Nucleus accumbens (tissue), 56 donors: ENCODE measurements at places on chromosomes 16 and 17.

- no peak for DNase-seq
Measured at GRCh38 chr17:57888311-57889216, 38.7 kb upstream of the MRPS23 start.

GRCh38 chr17:34974794-34975785 lies 5.2 kb upstream of the LIG3 start:
- DNase-seq = no peak

- no peak for DNase-seq
Measured at GRCh38 chr17:44522883-44523671, 19.9 kb upstream of the GPATCH8 start.

- DNase-seq = no peak
Measured at GRCh38 chr17:66625311-66625767, 209.6 kb upstream of the CACNG5 start.

DNA sequence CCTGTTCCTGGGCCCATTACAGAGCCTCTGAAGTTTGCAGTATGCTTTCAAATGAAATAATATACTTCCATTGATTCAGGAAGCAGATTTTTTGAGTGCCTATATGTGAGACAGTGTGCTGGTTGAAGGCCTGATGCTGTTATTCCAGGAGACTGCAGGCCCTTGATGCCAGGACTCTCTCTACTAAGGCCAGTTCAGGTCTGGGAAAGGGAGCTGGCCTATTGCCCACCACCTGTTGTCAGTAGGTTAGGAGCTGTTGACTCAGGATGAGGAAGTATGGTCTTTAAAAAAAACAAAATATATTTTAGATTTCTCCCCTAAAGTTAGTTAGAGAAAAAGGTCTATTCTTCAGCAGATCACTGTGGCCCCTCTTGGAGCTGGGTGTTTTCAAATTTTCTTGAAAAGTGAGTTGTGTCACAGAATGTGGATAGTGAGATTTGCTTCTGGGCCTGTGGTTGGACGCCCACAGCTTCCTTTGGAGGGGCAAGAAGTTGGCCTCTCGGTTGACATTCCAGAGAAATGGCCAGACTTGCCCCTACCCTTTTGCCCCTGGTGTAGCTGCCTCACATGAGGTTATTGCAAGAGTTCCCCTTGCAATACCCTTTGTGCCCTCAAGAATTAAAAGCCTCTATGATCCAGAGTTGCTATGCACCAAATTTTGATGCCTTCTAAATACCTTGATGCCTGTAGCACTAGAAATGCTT lies 7.9 kb downstream of the ESRP2 start:
- DNase-seq = no peak

GRCh38 chr16:85674418-85674755 lies 14.4 kb downstream of the GINS2 start:
- DNase-seq = no peak

- DNase-seq = no peak
Measured at GRCh38 chr17:80323982-80324381, 63.3 kb downstream of the RNF213 start.

DNA sequence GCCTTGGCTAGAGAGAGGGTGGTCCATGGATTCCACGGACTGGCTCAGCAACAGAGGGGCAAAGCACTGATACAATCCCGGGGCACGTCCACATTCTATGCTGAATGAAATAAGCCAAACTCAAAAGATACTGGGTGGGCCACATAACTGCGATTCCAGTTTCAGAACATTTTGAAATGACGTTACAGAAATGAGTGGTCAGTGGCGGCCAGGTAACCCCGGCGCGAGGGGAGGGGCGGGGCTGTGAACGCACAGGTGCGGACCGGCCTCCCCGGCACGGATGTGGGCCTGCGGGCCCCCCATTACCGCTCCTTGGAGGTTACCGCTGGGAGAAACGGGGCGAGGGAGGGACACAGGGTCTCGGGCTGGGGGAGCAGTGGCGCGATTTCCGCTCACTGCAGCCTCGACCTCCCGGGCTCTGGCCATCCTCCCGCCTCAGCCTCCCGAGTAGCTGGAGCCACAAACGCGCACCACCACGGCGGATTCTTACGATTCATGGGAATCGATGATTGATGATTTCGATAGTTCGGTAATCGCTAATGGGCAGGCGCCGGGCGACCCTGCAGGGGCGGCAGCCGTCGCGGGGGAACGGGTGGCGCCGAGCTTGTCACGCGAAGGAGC lies 559 bp downstream of the MVD start:
- DNase-seq = no peak
